Activated CD4-positive, alpha-beta T cell treated with anti-CD3 and anti-CD28 coated beads, Interleukin-2, amount 10 ng/mL, durations not matched to agents 24 days and 14 days (primary cell): ENCODE measurements at places on chromosomes 2 and 18. TPM values are rescaled to one million over a fixed set of nuclear protein-coding genes. Genes with fewer than 3 reads are reported as not detected.
A peak's percentile ranks its signal among the peaks of the same experiment; 100 is the strongest.

The HTR2B gene
- total RNA-seq: 0.09 TPM in 1 of 2 replicates, not detected in the other

The FHL2 gene
- total RNA-seq: 2.4 and 3.8 TPM in 2 replicates

The TBR1 gene
- total RNA-seq: 0.16 TPM in 1 of 2 replicates, not detected in the other

- no peaks in the 10 kb centered on the region for H3K4me1 ChIP-seq
- no peaks in the 10 kb centered on the region for H3K36me3 ChIP-seq
Observed at GRCh38 chr2:237509151-237509550, 22.1 kb downstream of the MLPH start.

- peaks cover 5% of the 10 kb centered on the region for H3K4me1 ChIP-seq
- H3K36me3 ChIP-seq: peaks cover 35% of the 10 kb centered on the region
Observed at GRCh38 chr2:74373221-74373676, 6.9 kb downstream of the DCTN1 start.

The RPRD1A gene
- 24.6 and 27.4 TPM in 2 replicates for total RNA-seq

The FSHR gene
- not detected in 2 replicates for total RNA-seq

- no peak overlapping the region for H3K4me3 ChIP-seq
- H3K36me3 ChIP-seq: no peaks in the 10 kb centered on the region
- no peak overlapping the region for H3K27ac ChIP-seq
- peaks cover 2% of the 10 kb centered on the region for H3K4me1 ChIP-seq
- no peak for DNase-seq
Observed at GRCh38 chr2:39660612-39661236, 5.0 kb upstream of the TMEM178A start.

DNA sequence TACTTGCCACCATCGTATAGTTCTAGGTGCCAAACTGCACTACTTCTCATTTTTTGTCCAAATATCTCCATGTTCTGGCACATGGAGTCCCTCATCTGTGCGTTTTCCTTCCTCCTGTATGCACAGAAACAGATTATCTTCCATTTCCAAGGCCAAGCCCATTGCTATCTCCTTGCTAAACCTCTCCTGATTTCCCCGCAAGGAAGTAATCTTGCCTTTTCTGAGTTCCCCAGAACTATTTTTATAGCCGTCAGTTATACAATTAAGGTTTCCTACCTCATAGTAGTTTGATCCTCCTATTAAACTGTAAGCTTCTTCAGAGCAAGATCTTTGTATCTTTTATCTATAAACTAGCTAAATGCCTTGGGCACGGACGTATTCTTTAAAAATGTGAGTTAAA lies 7.2 kb downstream of the DSG2 start:
- H3K4me3 ChIP-seq: no peak overlapping the region
- DNase-seq: no peak
- H3K36me3 ChIP-seq: no peaks in the 10 kb centered on the region

The IGFBP5 gene
- total RNA-seq: not detected in 2 replicates

DNA sequence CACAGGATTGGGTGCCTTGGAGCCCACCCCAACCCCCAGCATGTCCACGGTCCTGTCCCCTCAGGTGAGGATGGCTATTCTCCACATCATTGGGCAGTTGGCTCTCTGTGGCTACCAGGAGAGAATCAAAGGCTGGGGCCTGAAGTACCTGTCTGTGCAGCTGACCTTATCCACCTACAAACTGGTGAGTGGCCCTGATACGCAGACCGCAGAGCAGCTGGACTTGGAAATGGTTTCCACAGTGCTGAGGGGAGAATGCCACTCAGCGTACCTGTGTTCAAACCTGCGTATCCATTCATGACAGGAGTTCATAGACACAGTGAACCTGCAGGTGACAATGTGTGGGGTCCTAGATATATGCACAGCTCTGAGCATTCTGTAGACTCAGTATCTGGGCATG lies 21.6 kb downstream of the MROH2A start:
- H3K27me3 ChIP-seq: no peaks in the 10 kb centered on the region
- no peaks in the 10 kb centered on the region for H3K36me3 ChIP-seq
- no peak overlapping the region for H3K4me3 ChIP-seq
- H3K27ac ChIP-seq: no peak overlapping the region

DNA sequence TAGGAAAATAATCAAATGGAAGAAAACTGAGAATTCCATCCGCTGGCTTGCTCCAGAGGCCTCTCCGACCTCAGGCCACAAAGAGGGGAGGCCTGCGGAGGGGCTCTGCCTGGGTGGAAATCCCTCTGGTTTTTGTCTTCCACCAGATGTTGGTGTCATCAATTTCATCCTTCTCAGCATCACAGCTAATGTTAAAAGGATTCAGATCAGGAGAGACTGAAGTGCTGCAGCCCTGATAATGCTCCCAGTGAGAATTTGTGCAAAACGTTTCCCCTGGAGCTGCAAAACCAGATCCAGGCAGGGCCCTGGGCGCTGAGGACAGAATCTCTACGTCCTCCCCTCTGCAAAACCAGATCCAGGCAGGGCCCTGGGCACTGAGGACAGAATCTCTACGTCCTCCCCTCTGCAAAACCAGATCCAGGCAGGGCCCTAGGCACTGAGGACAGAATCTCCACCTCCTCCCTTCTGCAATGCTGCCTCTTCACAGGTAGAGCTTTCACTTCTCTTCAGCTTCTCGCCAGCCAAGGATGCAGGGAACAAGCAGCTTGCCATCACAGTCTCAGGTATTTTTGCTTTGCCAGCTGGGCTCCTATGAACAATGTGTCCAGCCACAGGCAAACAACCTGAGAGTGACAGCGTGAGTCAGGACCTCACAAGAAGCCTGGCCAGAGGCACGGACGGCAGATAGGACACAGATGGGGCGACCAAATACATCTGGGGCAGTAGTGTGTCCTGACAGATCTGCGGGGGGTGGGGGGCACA lies 81.2 kb downstream of the TMEM18 start:
- H3K27ac ChIP-seq: no peak overlapping the region
- no peak for DNase-seq
- peaks cover 6% of the 10 kb centered on the region for H3K27me3 ChIP-seq
- no peaks in the 10 kb centered on the region for H3K4me1 ChIP-seq

The HOXD13 gene
- total RNA-seq: not detected in 2 replicates

DNA sequence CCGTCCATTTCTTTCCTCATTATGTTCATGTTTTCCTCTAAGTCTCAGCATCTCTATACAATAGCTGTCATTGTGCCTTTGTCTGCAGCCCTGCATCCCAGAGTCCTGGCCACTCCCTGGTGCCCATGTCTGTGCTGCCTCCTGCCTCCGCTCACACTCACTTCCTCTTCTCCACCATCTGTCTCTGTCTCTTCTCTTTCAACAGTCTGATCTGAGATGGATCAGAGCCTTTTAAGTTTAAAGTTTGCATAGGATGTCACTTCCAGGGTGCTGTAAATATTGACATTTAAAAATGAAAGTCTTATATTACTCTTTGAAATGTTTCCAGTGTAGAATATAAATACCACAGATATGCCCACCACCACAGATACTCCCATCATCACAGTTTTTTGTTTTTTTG lies 42.7 kb downstream of the UBE2F start:
- peak overlapping the region; percentile 67 for H3K4me3 ChIP-seq
- peaks cover 71% of the 10 kb centered on the region for H3K36me3 ChIP-seq
- H3K27me3 ChIP-seq: no peaks in the 10 kb centered on the region
- DNase-seq: no peak

The GALNT14 gene
- total RNA-seq: 0.31 and 0.33 TPM in 2 replicates

The MAB21L4 gene
- not detected in 2 replicates for total RNA-seq

- H3K4me1 ChIP-seq: no peaks in the 10 kb centered on the region
- DNase-seq: no peak
- no peaks in the 10 kb centered on the region for H3K27me3 ChIP-seq
- no peak overlapping the region for H3K27ac ChIP-seq
- H3K4me3 ChIP-seq: no peak overlapping the region
Observed at GRCh38 chr2:198546122-198546521, 741.7 kb downstream of the PLCL1 start.

The MSTN gene
- total RNA-seq: not detected in 2 replicates

The CDCA7 gene
- total RNA-seq: 116 and 118 TPM in 2 replicates

GRCh38 chr2:121260370-121261154 lies 24.4 kb downstream of the TFCP2L1 start:
- DNase-seq: no peak
- H3K27ac ChIP-seq: no peak overlapping the region
- H3K36me3 ChIP-seq: no peaks in the 10 kb centered on the region
- no peak overlapping the region for H3K4me3 ChIP-seq

DNA sequence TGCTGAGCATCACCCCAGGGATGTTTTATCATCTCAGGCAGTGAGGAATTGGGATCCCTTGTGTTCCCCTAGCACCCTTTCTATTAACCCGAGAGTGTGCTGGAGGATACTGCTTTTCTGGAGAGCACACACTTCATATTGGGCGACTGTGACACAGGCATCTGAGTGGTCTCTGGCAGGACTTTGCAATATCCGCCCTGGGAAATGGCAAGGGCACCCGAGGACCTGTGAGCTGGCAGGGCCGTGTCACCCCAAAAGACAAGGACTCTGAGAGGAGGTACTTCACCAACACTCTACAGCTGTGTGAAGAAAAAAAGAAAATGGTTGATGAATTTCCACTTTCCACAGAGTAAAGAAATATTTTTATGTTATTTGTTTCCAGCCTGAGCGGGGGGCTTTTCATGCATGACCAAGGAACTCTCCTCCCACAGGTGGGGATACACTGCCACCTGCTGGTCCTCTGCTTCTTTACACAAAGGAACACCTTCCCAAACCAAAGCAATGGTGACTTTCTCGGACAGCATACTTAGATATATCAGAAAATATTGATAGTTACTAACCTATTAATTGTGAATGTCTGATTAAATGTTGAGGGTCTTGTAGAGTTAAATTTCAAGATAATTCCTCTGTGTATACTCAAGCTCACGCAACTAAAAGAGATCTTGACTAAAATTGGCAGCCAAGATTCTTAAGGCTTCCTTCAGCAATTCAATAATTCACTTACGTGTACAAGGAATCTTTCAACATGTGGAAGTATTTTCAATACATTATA lies 45.9 kb upstream of the REG3G start:
- DNase-seq: peak; percentile 65
- H3K27ac ChIP-seq: no peak overlapping the region
- no peak overlapping the region for H3K4me3 ChIP-seq
- H3K4me1 ChIP-seq: no peaks in the 10 kb centered on the region
- H3K27me3 ChIP-seq: no peaks in the 10 kb centered on the region

- DNase-seq: no peak
- H3K4me3 ChIP-seq: no peak overlapping the region
- H3K36me3 ChIP-seq: no peaks in the 10 kb centered on the region
Observed at GRCh38 chr2:238653431-238654109, 194.3 kb upstream of the TWIST2 start.

DNA sequence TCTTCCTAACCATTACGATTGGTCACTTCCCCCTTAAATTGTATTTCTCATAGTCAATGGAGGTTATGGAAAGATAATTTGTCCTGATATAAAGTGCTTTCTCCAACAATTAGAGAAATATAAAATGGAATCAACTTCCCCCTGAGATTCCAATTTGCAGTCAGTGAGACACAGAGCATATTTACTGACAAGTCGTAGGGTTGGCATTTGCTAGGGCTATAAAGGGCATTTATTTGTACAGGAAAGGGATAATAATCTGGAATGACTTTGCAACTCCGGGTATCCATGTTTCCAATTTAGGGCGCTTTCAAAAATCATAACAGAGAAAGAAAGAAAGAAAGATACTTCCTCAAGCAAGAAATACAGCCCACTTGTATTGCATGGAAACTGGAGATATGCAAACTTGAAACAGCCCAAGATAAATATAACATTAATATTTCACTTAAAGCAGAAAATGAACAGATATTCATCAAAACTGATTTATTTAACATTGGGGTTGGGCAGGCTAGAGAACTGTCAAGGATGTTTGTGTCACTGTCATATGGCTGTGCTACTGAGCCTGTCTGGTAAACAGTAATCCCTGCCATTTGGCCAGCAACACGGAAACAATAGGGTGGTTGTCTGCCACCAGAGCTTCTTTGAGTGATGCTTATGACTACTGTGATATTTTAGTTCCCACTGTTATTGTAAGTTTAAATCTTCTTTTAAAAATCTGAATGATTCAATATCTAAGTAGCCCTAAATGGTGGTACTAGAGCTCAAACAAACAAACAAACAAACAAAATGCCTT lies 621.8 kb downstream of the LRP1B start:
- no peaks in the 10 kb centered on the region for H3K4me1 ChIP-seq
- DNase-seq: no peak
- no peaks in the 10 kb centered on the region for H3K27me3 ChIP-seq
- no peak overlapping the region for H3K4me3 ChIP-seq

GRCh38 chr2:37868866-37869265 lies 56.2 kb upstream of the RMDN2 start:
- H3K4me1 ChIP-seq: peaks cover 34% of the 10 kb centered on the region
- H3K4me3 ChIP-seq: no peak overlapping the region
- no peaks in the 10 kb centered on the region for H3K36me3 ChIP-seq
- DNase-seq: no peak
- H3K27ac ChIP-seq: no peak overlapping the region

The MYOM1 gene
- 0.75 and 1.3 TPM in 2 replicates for total RNA-seq

The TMEM17 gene
- total RNA-seq: 0.14 and 0.19 TPM in 2 replicates

GRCh38 chr18:62369129-62369644 lies 44.1 kb downstream of the TNFRSF11A start:
- peaks cover 50% of the 10 kb centered on the region for H3K4me1 ChIP-seq
- no peak overlapping the region for H3K27ac ChIP-seq
- no peaks in the 10 kb centered on the region for H3K27me3 ChIP-seq
- H3K4me3 ChIP-seq: no peak overlapping the region
- no peak for DNase-seq
- H3K36me3 ChIP-seq: peaks cover 42% of the 10 kb centered on the region

GRCh38 chr2:73987948-73988700 lies 3.4 kb downstream of the TET3 start:
- no peak overlapping the region for H3K27ac ChIP-seq
- H3K4me1 ChIP-seq: peaks cover 56% of the 10 kb centered on the region
- peaks cover 61% of the 10 kb centered on the region for H3K36me3 ChIP-seq
- peak overlapping the region; percentile 87 for H3K4me3 ChIP-seq
- DNase-seq: no peak

The COMMD1 gene
- 27.2 and 27.6 TPM in 2 replicates for total RNA-seq

The ASAP2 gene
- 0.40 and 0.83 TPM in 2 replicates for total RNA-seq

The CHAC2 gene
- 24.8 and 27.4 TPM in 2 replicates for total RNA-seq

DNA sequence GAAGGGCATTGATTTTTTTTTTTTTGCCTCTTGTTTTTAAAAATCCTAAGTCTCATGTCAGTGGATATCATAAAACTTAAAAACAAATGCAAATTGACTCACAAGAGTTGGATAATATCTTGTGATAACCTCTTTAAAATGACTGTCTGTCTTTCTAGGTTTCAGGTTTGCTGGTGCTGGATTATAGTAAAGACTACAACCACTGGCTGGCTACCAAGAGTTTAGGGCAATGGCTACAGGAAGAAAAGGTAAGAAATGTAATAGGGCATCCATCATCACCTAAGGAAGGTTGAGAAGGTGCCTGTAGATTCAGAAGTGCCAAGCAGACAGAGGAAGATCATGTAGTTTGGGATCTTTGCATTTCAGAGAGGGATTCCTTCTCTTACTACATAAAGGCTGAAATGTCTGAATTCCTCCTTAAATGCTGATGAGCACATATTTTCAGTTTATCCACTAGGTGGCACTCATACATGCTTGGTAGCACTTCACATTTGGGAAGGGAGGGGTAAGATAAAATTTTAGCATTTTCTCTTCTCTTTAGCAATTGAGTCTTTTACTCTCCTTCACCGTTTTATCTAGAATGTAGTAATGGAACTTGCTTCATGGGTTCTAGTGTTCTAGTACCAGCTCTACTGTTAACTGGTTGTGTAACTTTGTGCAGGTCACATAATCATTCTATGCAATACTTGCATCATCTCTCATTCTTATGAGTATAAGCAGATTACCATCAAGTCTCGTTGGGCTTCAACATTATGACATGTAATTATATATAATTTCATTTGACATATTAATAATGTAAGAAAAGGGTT lies 21.1 kb downstream of the CPS1 start:
- no peak overlapping the region for H3K4me3 ChIP-seq
- no peak overlapping the region for H3K27ac ChIP-seq
- peak; percentile 59 for DNase-seq
- no peaks in the 10 kb centered on the region for H3K4me1 ChIP-seq
- H3K27me3 ChIP-seq: no peaks in the 10 kb centered on the region
